Thyroid gland (tissue), 4 donors: ENCODE measurements at places on chromosomes 2 and 18. TPM values are rescaled to one million over a fixed set of nuclear protein-coding genes. Genes with fewer than 3 reads are reported as not detected.
A peak's percentile ranks its signal among the peaks of the same experiment; 100 is the strongest.

DNA sequence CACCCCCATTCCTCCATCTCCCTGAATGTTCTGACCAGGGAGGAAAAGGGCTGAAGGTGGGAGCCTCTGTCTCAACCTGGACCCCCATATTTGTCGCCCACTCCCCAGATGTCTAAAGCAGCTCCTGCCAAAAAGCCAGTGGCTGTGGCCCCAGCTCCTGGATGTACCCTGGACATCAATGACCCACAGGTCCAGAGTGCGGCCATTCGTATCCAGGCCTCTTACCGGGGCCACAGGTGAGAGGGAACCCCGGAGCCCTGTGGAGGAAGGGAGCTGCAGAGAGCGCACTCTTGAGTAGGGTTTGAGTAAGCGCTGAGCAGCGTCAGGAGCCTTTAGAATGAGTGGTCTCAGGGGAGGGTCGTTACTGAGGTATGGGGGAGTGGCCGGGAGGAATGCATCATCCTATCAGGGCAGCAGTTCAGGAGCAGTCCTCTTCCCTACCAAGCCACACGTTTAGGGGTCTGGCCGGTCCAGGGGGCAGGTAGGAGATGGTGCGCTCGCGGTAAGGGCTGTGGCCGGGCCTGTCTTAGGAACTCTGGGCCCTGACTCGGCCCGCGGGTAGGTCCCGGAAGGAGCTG is 2.4 kb upstream of the GMPPA start:
- no peak for DNase-seq

DNA sequence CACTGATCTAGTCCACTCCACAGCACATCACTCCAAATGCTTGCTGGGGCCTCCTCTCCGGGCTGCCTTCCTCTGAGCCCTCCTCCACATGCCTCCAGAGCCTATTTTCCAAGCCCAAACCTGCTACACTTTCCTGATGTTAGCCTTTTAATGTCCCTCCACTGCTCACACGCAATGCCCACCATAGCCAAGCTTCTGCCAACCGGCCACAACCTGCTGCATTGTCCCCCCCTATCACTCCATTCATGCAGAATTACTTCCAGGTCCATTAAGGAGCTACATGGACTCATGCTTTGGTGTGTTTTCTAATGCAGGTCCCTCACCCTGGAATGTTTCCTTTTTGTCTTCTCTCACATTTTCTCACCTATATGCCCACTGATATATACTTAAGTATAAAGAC is 129.3 kb downstream of the MARCHF4 start:
- DNase-seq, result no peak

DNA sequence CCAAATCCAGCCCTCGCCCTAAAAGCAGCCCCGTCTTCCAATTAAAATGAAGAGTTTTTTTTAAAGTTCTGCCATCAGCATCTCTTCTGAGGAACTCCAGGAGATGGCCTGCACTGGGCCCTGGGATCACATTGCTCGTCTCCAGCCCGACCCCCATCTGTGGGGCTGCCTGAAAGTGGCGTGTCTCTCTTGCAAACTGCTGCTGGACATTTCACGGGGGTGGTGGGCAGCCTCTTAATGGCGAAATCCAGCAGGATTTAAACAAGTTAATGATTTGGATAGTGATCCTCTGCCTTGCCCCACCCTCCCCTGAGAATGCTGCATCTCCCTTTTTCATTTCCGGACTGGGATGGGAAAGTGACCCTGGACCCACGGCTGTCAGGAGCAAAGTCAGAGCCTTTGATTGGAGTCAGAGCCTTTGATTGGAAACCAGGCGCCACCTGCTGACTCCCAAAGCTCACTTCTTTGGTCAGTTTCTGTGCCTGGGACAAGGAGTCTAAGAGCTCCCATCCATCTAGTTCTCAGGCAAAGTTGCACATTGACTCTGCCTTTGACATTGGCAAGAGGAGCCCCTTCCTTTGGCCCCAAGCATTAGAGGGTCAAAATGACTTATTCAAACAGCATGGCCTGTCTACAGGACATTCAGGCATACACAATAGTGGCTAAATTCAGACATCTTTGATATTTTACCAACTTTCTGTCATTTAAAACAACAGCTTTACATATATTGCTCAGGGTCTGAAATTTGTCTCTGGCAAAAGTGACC is 155.2 kb downstream of the SH3BP4 start:
- DNase-seq, result peak; percentile 72

DNA sequence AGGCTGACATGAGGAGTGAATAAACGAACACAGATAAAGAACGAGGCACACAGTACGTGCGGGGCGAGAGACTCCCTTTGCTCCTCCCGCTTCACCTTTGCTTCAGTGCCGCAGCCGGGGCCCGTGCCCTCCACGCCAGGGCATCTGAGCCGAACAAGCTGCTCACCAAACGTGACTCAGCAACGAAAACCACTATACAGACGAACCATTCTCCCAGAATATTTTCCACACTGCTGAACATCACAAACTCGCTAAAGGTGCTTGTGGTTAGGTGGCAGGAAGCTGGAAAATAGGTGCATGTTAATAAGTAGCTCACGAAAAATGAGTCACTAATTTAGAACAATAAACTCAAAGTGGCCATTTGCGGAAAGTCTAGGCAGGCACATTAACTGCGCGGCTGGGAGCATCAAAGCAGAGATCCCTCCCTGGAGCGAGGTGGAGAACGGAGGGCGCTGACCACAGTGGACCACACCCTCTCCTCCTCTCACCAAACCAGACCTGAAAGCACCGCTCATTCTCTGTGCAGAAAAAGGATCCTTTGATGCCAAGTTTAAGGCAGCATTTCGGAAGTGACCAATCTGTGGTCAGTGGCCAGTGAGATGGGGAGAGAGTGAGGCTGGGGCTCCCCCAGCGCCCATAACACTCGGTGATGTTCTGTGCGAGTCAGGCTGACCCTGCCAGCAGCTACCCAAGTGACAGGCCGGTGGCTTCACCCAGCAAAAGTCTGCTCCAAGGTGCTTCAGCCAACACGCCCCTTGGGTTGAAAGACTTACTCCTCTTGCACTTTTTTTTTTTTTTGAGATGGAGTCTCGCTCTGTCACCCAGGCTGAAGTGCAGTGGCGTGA is 153.2 kb downstream of the HDAC4 start:
- no peak for DNase-seq

DNA sequence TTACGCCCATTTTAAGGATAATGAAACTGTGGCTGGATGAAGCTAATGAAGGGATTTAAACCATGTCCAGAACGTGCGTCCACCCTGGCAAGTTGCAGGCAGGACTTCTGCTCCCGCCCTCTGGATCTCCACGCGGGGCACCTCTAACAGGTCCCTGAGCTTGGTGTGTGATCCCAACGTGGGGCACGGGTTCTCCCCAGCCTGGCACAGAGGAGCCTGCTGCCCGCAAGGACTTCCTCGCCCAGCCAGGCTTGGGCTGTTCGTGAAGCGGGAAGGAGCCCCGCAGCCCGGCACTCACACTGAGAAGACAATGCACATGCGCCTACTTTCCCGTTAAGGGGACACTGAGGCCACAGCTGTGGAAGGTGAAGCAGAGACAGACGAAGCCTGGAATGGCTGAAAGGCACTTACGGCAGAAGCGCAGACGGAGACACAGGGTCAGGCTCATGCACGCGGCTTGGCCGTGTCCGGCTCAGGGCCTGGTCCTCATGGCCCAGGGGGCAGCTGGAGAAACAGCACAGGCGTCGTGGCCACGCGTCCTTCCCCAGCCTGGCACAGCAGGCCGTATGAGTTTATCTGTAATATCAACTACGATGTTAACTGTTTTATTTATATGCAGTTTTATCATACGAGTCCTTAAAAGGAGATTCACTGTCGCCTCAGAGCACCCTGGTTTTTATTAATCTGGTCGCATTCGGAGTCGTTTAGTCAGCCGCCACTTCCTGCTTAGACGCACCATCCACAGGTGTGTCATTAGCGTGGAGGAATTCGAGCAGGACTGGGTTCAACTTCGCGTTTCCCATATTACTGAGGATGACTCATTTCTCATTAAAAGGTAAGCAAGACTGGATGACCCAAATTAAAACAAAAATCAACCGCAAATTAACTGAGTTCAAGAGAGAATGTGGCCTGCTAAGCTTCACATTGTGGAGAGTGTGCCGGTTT is 835.9 kb downstream of the GALR1 start:
- no peak for DNase-seq

Gene LONRF2
- 7.0 TPM for total RNA-seq

Gene ANKRD30B
- total RNA-seq, result 0.11 TPM

Gene NEU4
- 0.78 TPM for total RNA-seq
